ENCODE measurements at places on chromosomes 11 and 22.

DNA sequence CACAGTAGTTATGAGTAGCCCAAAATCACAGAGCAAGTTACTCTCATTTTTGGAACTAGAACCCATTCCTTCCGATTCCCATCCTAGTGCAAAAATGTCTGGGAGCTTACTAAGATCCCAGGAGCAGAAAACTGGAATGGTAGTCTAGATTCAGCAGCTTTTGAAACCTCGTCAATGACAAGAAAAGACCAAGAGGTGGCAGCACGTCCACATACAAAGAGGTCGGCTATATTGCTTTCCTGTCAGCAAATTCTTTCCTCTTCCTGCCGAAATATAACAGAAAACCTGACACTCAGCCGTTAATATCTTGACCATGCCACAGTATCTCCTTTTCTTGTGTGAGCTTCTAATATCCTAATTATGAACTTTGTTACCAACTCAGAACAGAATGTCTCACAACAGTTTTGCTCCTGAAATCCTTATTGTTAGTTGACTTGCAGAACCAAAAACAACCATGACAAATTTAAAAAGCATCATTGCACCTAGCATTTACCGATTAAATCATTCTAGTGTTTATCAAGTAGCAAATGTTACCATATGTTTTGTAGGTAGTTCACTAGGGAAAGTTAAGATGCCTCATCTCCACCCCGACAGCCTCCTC is 92.8 kb upstream of the OR9G4 start:
- DNase-seq = peak; percentile 23

GRCh38 chr22:36454916-36455570 is 26.4 kb downstream of the TXN2 start:
- DNase-seq = no peak

DNA sequence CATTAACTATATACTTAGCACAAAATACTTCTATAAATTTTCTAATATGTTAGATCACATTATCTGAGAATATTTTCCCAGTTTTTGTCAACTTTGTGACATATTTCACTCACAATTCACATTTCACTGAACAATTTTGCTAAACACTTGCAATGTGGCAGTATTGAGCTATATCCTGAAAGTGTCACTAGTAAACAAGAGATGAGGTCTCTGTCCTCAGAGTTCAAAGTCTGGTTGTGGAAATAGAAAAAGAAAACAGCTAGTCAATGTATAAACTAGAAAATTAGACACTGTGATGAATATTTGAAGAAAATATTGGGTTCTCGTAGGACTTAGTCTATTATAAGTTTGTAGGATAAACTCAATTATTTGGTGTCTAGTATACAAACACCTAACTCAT is 87.4 kb upstream of the CHORDC1 start:
- no peak for DNase-seq

DNA sequence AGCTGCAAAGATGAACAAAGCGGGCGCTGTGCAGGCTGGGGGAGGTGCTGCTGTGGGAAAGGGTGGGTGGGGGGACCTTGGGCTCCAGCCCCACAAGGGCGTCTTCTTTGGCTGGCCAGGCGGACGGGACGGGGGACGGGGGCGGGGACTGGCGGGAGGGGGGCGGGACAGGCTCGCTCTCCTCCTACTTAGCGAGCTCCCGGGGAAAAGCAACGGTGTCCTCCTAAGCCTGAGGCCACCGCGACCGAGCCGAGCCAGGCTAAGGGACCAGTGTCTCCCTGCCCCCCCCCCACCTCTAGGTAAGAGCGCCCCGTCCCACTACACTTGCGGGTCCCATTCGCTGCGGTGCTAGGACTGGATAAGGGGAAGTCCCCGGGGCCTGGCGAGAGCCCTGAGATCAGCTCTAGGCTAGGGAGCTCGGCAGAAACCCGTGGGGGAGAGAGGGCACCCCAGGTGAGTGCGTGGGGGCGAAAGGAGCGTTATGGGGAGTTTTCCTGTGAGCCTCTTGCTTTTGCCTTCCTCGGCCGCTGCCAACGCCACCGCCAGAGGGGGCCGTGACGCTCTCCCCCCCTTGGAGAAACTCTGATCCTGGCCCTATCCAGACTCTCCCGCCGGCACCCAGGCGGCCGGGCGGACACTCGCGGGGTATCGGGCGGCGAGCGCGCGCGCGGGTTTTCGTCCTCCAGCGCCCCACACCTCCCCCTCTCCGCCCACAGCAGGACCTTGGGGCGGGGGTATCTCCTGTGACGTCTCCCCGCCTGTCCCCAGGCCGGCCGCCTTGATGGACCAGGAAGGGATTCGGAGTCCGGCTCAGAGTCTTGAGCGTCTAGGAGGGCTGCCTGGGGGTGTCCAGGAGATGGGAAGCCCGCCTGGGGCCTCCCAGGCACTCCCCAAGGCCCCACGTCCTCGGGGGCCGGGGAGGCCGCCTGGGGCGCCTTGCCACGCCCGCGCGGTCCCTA is at the start of gene PHLDB1:
PHLDB1 (plus strand) TSS at position 215 of the 959 bp plus-strand sequence. CDS start 6,222 bp downstream, outside the sequence.
- no peak for DNase-seq

GRCh38 chr11:95134491-95134890 is 44.8 kb downstream of the ENDOD1 start:
- DNase-seq = no peak

DNA sequence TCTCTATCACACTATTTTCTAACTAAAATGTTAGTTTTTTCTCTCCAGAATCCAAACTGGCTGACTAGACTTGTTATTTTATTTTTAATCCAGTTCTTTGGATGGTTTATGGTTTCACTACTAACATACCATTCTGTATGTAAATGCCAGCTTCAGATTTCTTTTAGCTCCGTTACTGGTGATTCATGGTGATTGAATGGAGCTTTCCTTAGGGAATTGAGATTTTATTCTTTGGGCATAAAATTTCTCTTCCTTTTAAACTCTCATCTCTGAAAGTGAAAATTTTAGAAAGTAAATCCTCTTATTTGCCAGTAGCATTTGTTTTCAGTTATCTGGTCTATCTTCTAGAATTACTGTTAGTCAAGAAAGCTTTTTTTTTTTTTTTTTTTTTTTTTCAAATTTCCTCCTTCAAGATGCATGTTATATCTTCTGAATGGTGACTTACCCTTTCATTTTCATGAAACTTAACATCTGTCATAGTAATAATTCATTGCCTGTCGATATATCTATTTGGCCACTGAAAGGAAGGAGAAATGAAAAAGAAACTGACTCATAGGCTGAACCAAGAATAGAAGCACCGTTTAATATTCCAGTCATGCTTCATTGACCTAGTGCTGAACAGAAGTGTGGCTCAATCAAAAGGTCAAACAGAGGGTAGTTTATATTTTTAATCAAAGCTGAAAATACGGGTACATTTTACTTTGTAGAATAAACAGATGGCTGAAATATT is 6.4 kb downstream of the ENDOD1 start:
- peak; percentile 49 for DNase-seq

- no peak for DNase-seq
These were observed 1.9 kb downstream of the TMA7B start for GRCh38 chr22:39962071-39962470.

DNA sequence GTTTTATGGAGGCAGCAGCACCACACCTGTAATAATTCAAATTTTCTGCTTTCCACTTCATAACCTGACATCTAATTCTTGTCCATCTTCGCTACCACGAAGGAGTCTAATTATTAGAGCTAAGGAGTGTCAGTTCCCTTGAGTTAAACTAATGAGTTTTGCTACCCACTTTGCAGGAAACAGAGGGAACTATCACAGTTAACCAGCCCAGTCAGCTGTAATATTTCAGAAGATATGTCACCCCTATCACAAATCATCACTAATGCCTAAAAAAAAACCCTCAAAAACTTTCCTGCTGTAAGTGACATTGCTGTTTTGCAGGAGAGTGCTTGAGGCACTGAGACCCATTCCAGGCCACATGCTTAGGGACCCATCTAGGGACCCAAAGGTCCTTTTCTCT is 8.4 kb downstream of the TECTA start:
- no peak for DNase-seq

DNA sequence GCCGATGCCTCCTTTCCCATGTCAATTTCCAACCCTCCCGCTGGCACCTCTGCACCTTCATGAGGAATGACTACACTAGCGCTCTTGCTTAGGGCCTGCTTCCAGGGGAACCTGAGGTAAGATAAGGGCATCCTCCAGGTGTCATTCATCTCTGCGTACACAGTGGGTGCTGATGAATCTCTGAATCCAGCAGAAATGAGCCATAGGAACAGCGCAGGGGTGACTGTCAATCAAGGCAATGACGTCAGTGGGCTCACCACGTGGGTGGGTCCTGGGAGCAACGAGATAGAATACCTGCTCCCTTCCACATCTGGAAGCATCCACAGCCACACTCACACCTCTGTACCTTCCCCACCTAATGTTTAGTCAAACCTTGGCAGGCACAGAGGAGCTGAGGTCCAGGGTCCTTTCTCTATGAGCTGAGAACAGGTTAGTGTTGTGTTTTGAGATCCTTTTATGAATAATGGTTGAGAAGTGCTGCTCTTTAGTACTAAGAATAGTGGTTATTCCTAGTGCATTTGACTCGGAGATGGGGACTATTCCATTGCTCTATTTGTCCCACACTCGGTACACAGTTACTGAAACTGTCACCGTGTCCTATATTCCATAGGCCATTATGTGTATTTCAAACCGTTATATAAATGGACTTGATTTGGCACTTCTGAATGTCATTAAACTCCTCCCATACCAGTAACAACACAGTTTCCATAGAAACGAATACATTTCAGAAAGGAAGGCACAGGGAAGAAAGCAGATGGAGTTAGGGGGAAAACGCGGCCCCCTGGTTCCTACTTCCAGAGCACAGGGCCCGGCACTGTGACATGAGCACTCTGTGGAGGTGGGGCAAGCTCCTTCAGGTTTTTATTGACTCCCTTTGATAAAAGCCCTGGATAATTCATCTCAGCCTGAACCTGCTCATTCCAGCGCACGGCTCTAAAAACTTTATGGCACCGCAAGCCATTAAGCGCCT is 193.4 kb downstream of the ST3GAL4 start:
- DNase-seq = no peak

DNA sequence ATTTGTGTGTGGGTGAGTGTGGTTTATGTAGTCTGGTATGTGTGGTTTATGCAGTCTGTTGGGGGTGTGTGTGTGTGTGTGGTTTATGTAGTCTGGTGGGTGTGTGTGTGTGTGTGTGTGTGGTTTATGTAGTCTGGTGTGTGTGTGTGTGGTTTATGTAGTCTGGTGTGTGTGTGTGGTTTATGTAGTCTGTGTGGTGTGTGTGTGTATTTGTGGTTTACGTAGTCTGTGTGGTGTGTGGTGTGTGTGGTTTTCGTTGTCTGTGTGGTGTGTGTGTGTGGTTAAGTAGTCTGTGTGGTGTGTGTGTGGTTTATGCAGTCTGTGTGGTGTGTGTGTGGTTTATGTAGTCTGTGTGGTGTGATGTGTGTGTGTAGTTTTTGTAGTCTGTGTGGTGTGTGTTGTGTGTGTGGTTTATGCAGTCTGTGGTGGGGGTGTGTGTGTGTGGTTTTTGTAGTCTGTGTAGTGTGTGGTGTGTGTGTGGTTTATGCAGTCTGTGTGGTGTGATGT is 26.2 kb upstream of the PARVG start:
- DNase-seq = no peak

DNA sequence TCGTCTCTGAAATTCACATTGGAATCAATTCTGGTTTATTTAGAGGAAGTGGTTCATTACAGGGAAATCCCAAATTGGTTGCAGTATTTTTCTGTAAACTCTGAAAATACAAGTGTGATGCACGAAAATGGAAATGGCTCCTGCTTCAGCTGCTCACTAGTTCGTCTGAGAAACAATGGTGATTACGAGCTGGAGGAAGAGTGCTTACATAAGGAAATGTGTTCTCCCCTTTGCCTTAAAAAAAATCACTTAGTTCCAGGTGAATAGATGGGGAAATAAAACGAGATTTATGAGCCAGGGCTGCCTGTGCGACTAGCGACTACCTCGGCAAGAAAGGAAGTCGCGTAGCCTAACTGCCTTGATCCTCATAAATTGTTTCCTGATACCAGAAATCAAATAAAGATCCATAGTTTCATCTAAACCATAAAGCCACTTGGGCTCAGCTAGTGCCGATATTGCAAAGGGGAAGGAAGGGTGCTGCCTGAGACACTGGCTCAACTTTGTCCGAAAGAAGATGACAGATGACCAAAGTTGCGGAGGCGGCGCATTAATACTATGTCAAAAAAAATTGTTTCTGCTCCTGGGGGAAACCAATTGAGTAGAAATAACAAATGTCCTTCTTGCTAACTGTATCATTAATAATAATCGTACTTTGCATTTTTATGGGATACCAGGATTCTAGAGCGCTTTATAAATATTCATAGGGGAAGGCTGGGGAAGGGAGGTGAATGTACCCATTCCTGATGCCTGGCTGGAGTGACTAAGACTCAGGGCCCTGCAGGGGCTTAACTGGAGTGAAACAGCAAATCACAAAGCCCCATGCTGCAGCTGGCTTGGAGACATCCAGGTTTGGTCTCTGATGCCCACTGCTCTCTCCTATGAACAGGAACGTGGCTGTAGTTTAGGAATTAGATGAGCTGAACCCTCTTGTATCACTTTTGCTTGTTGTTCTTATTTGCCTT is 185.7 kb downstream of the BLID start:
- DNase-seq = no peak

GRCh38 chr22:19522190-19522880 is 1.9 kb downstream of the CLDN5 start:
- no peak for DNase-seq

DNA sequence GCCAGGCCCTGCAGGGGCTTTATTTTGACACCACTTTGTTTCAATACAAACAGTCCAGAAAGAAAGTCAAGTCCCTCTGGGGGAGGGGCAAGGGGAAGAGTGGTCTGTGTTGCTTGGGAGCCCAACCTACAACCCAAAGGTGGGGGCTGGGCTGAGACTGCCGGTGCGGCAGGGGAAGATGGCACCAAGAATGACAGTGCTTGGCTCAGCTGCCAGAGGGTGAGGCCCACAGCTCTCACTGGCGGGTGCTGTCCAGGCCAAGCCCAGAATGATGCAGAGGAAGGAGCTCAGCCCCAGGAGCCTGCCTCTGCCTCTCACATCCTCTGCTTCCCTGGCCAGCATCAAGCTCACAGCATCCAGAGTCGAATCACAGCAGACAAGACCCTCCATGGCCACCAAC is 12.4 kb downstream of the ARFGAP2 start:
- DNase-seq = no peak

DNA sequence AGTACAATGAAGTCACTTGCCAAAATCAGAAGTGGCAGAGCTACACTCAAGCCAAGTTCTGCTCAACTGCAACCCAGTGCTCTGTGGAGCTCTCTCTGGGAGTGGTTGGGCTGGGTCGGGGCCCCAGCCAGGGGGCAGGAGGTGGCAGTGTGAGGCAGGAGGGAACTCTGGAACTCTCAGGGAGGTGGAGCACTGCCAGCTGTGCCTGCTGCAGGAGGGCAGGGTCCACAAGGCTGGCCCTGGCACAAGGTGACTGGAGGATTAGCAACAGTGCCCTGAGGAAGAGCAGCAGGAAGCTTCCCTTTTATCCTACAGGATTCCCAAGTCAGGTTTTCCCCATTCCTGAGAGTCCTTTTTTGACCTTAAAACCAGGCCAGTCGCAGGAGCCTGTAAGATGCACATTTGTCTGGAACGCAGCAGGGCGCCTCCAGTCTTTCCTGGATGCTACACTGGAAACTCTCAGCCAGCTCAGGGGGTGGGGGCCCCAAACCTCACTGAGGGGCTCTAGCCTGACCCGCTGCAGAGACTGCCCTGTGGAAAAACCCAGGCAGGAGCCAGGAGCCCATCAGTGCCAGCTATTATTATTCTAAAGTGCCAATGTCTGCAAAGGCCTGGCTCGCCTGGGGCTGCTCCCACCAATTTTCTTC is 31.8 kb downstream of the DKK3 start:
- DNase-seq = no peak
